Left lung (tissue), 14 donors: ENCODE measurements at places on chromosomes 4 and X.
A peak's percentile ranks its signal among the peaks of the same experiment; 100 is the strongest.

DNA sequence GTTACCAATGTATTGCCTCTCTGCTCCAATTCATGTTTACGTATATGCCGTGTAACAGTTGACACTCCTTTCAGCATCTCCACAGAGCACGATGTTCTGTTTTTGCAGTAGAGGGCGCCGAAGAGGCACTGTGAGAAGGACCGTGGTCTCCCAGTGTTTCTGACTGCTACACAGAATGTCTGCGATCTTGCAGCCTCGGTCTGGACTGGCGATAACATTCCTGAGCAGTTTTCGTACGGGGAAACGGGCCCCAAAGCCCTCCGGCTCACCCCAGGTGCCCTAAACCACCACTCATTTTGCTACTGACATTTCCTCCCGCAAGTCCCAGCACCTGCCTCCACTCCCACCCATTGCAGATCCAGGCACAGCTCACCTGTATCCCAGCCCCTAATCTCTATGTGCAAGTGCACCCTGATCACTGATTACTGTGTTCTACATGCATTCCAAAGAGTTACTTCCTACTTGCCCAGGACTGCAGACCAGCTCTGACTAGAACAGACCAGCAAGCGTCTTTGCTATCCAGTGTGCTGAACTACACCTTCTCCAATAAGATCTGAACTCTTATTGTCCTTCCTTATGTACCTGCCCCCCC is 12.4 kb upstream of the NFXL1 start:
- H3K4me1 ChIP-seq = peaks cover 7% of the 10 kb centered on the region
- peak; percentile 41 for DNase-seq
- H3K27me3 ChIP-seq = no peaks in the 10 kb centered on the region
- H3K27ac ChIP-seq = no peak overlapping the region
- no peak overlapping the region for H3K4me3 ChIP-seq

- peaks cover 6% of the 10 kb centered on the region for H3K4me1 ChIP-seq
- no peak overlapping the region for H3K27ac ChIP-seq
- no peak overlapping the region for H3K4me3 ChIP-seq
- peaks cover 29% of the 10 kb centered on the region for H3K27me3 ChIP-seq
Measured at GRCh38 chrX:70453024-70453618, 8.5 kb downstream of the DLG3 start.

DNA sequence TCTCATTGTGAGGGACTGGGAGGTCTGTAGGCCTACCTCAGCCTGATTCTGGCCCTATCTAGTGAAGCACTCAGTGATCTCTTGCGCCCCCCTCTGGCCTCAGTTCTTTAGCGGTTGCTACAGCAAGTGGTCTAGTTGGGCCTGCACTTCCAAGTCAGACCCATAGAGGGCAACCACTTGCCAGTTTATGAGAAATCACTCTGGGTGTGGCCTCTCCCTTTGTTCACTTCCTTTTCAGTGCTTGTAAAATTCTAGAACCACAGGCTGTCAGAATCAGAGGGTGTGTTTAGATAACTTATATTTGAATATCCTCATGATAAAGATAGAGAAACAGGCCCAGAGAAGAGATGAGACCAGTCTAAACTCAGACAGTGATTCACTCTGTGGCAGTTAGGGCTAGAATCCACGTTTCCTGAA is 60.9 kb upstream of the LAS1L start:
- peaks cover 41% of the 10 kb centered on the region for H3K4me1 ChIP-seq
- no peaks in the 10 kb centered on the region for H3K27me3 ChIP-seq
- H3K27ac ChIP-seq = peak overlapping the region; percentile 83
- H3K36me3 ChIP-seq = no peaks in the 10 kb centered on the region
- no peak overlapping the region for H3K4me3 ChIP-seq

DNA sequence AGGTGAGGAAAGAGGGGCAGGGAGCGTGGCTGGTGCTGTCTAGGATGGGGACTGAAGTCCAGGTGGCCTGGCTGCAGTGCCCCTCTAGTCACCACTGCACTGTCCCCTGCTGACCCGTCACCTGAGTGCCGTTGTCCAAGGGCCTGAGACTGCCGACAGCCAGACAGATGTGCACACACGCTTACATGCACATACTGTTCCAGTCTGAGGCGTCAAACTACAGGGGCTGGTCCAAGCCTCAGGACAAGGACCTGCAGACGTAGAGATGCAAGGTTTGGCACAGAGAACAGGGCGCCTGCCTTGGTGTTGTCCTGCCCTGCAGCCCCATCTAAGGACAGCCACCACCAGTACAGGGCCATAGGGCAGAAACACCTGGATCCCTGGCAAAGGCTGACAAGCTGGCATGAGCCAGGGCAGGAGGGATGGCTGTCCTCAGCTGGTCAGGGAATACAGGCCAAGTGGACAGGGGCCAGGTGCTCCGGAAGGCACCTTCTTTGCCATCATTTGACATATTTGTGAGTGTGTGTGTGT is 1.7 kb downstream of the SLC2A9 start:
- no peak for DNase-seq
- H3K36me3 ChIP-seq = no peaks in the 10 kb centered on the region
- no peaks in the 10 kb centered on the region for H3K27me3 ChIP-seq
- H3K27ac ChIP-seq = peak overlapping the region; percentile 89
- H3K4me1 ChIP-seq = peaks cover 4% of the 10 kb centered on the region

DNA sequence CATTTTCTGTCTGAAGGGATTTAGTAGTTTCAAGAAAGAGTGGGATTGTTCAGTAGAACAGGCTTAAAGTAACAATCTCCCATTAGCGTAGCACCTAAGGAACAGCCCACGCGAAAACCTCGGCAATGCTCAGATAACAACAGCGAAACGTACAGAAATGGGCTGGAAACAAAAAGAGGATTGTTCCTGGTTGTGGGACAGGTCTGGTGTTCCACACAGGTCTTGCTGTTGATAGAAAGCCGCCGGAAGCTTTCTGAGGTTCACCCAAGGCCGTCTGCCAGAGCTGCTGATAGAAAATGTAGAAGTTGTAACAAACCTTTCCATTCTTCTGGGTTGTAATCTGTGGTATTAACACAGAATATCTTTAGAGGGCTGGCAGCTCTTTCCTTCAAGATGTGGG is 69.4 kb upstream of the CLCN4 start:
- no peak overlapping the region for H3K27ac ChIP-seq
- no peaks in the 10 kb centered on the region for H3K36me3 ChIP-seq
- no peaks in the 10 kb centered on the region for H3K27me3 ChIP-seq
- no peak for DNase-seq
- H3K4me1 ChIP-seq = peaks cover 5% of the 10 kb centered on the region
- H3K4me3 ChIP-seq = no peak overlapping the region

- no peaks in the 10 kb centered on the region for H3K36me3 ChIP-seq
- H3K4me1 ChIP-seq = no peaks in the 10 kb centered on the region
- H3K27ac ChIP-seq = no peak overlapping the region
- DNase-seq = peak; percentile 43
Measured at GRCh38 chrX:261919-262352, 19.2 kb upstream of the PLCXD1 start.

- H3K27ac ChIP-seq = no peak overlapping the region
- no peaks in the 10 kb centered on the region for H3K4me1 ChIP-seq
- H3K36me3 ChIP-seq = no peaks in the 10 kb centered on the region
- DNase-seq = no peak
- H3K27me3 ChIP-seq = no peaks in the 10 kb centered on the region
- no peak overlapping the region for H3K4me3 ChIP-seq
Measured at GRCh38 chrX:45889471-45889870, 655.8 kb downstream of the ZNF674 start.

DNA sequence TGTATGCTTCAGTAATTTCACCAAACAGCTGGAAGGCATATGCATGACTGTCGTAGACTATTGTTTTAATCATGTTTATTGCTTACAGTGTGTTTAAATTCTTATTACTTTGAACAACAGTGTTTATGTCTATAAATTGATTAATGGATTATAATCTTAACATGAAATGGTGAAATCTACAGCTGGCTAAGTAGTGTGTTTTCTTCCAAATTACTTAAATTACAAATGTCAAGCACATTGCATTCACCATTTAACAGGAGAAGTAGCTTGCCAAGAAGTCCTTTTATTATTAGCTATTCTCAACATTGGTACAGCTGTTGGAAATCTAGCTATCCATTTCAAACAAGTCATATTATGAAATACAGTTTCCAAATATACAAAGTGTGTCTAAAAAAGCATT is 849.3 kb upstream of the PCDH10 start:
- DNase-seq = peak; percentile 74
- H3K27me3 ChIP-seq = no peaks in the 10 kb centered on the region
- no peaks in the 10 kb centered on the region for H3K36me3 ChIP-seq
- no peaks in the 10 kb centered on the region for H3K4me1 ChIP-seq

DNA sequence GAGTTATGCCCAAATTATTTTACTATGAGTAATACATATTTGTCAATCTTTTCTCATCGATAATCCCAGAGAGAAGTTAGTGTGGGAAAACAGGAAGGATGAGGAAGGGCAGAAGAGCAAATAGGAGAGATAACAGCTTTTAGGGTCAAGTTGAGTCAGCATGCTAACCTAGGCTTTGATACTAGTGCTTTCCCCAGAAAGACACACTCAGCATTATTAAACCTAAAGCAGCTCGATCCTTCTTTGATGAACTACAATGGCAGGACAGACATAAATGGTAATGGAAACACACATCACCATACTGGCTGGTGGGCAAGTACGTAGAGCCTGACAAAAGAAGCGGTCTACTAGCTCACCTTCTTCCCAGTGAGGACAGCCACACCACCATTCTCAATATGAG is 20.5 kb downstream of the AIFM1 start:
- DNase-seq = no peak
- H3K36me3 ChIP-seq = peaks cover 45% of the 10 kb centered on the region
- no peak overlapping the region for H3K27ac ChIP-seq
- H3K27me3 ChIP-seq = no peaks in the 10 kb centered on the region
- H3K4me3 ChIP-seq = no peak overlapping the region

DNA sequence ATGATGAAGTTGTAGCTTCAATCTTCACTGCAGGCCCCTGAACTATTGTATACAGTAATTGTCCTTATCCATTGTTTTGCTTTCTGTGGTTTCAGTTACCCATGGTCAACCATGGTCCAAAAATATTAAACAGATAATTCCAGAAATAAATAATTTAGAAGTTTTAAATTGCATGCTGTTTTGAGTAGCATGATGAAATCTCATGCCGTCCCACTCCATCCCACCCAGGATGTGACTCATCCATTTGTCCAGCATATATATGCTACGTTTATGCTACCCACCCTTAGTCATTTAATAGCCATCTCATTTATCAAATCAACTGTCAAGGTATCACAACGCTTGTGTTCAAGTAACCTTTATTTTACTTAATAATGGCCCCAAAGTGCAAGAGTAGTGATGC is 34.5 kb downstream of the IQCM start:
- H3K27me3 ChIP-seq = no peaks in the 10 kb centered on the region
- H3K27ac ChIP-seq = no peak overlapping the region
- no peaks in the 10 kb centered on the region for H3K4me1 ChIP-seq

DNA sequence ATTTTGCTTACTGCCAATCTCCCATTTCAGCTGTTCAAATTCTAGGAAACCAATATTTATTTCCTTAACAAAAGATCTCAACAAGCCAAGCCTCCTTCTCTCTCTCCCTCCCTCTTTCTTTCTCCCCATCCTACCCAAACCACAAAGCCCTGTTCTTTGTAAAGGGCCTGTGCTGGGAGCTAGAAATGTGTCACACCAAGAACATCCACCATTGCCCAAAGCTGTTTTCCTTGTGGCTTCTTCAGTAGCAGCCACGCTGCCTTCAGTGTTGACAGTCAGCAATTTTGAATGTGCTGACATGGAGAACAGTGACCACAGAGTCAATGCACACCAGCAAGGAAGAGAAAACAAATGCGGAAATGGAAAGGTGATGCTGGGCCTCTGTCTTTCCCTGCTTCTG is 203.0 kb downstream of the MAML3 start:
- no peaks in the 10 kb centered on the region for H3K27me3 ChIP-seq
- peak overlapping the region; percentile 59 for H3K27ac ChIP-seq
- no peak overlapping the region for H3K4me3 ChIP-seq
- no peaks in the 10 kb centered on the region for H3K36me3 ChIP-seq
- DNase-seq = no peak

DNA sequence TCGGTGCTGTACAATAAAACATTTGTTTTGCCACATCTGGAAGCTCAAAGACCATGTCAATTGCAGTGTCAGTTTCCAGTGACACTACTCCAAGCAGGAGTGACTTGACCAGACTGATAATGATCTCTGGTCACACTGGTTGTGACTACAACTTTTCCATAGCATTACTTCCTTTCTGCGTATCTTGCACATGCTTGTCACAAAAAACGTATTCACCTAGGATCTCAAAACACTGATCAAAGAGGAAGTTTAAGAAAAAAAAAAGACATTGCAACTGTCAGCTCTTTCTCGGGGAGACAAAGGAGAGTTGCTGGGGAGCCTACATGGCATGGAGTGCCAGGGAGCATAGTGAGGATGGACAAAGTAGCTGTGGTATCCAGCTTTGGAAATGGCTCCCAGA is 60.6 kb downstream of the OPHN1 start:
- no peaks in the 10 kb centered on the region for H3K36me3 ChIP-seq
- H3K4me1 ChIP-seq = no peaks in the 10 kb centered on the region
- H3K27ac ChIP-seq = no peak overlapping the region
- DNase-seq = no peak

DNA sequence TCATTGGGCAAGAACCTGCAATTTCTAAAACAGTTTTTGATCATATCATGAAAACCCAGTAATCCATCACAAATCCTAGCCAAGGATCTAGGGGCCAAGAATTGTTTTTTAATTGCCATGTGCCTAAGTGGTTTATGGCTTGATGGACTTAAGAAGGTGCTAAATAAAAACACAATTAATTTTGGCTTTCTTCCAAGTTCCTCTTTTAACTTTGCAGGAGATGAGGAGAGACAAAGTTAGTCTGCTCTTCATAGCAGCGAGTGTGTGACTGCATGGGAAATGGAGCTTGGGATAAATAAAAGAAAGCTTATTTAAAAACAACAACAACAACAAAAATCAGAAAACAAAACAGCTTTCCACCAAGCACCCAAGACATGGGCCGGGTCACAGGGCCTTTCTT is 41.4 kb downstream of the ARHGEF9 start:
- H3K4me1 ChIP-seq = no peaks in the 10 kb centered on the region
- H3K27me3 ChIP-seq = no peaks in the 10 kb centered on the region
- H3K36me3 ChIP-seq = no peaks in the 10 kb centered on the region

DNA sequence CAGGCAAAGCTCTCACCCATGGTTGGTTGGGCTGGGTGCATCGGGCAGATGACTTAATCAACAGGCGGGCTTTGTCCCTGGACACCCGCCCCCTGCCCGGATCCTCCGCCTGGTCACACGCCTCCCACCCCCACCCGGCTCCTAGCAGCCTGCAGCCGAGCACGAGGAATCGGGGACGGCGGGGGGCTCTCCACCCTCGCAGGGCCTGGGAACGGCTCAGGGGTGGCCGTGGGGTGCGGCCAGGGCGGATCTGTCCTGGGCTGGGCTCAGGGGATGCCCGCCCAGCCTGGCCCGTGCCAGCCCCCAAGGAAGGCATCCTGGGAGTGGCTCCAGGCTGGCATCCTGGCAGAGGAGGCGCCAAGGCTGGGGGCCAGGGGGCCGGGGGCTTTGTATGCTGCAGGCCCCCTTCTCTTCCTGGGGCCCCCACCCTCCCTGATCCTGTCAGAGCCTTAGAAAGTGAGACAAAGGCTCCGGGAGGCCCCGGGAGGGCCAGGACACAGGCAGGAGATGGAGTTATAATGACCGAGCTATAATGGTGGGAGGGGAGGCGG is 32.5 kb upstream of the FGFR3 start:
- H3K27me3 ChIP-seq = peaks cover 36% of the 10 kb centered on the region
- no peak overlapping the region for H3K27ac ChIP-seq
- peaks cover 17% of the 10 kb centered on the region for H3K4me1 ChIP-seq
- DNase-seq = no peak
- no peak overlapping the region for H3K4me3 ChIP-seq
